ENCODE measurements at places on chromosomes 3 and 15. TPM values are rescaled to one million over a fixed set of nuclear protein-coding genes. Genes with fewer than 3 reads are reported as not detected.

CFAP20DC gene
- total RNA-seq, result not detected

SLC22A14 gene
- total RNA-seq, result 0.48 TPM

KLHL25 gene
- 30.0 TPM for total RNA-seq

ARPIN gene
- total RNA-seq, result 17.7 TPM

TUSC7 gene
- total RNA-seq, result not detected

SLC25A36 gene
- total RNA-seq, result 40.9 TPM

LDHAL6B gene
- total RNA-seq, result not detected

PLS1 gene
- 1.2 TPM for total RNA-seq

HDGFL3 gene
- 31.2 TPM for total RNA-seq

CEP19 gene
- 1.3 TPM for total RNA-seq

TERC gene
- total RNA-seq, result 9.8 TPM

MUC20 gene
- total RNA-seq, result 2.0 TPM

SIDT1 gene
- 1.5 TPM for total RNA-seq

AMT gene
- 1.2 TPM for total RNA-seq

TMEM212 gene
- not detected for total RNA-seq

COL6A6 gene
- total RNA-seq, result 0.96 TPM

GXYLT2 gene
- total RNA-seq, result 8.4 TPM

ZNF80 gene
- not detected for total RNA-seq

SEMA6D gene
- total RNA-seq, result 4.9 TPM

CCDC13 gene
- 1.3 TPM for total RNA-seq

TRPM7 gene
- 41.1 TPM for total RNA-seq

BCL2A1 gene
- total RNA-seq, result 18.1 TPM

ANP32A gene
- total RNA-seq, result 92.6 TPM

HYKK gene
- 4.1 TPM for total RNA-seq

SLC24A5 gene
- total RNA-seq, result not detected

CHSY1 gene
- 53.5 TPM for total RNA-seq

HHATL gene
- total RNA-seq, result 0.48 TPM

IL5RA gene
- not detected for total RNA-seq

FBXO40 gene
- 0.13 TPM for total RNA-seq

TADA3 gene
- 40.4 TPM for total RNA-seq
